Left lung (tissue), 14 donors: ENCODE measurements at places on chromosomes 16 and 17. TPM values are rescaled to one million over a fixed set of nuclear protein-coding genes. Genes with fewer than 3 reads are reported as not detected.
A peak's percentile ranks its signal among the peaks of the same experiment; 100 is the strongest.

Gene DCAKD
- 30.8 TPM for total RNA-seq

- H3K27ac ChIP-seq, result peak overlapping the region; percentile 9
- no peak overlapping the region for H3K4me3 ChIP-seq
- H3K36me3 ChIP-seq, result peaks cover 29% of the 10 kb centered on the region
- no peaks in the 10 kb centered on the region for H3K27me3 ChIP-seq
Measured at GRCh38 chr16:18804540-18804939, 3.2 kb upstream of the ARL6IP1 start.

- H3K27ac ChIP-seq, result no peak overlapping the region
- H3K36me3 ChIP-seq, result no peaks in the 10 kb centered on the region
- DNase-seq, result no peak
- H3K27me3 ChIP-seq, result no peaks in the 10 kb centered on the region
- no peaks in the 10 kb centered on the region for H3K4me1 ChIP-seq
Measured at GRCh38 chr17:31807846-31808245, 51.2 kb downstream of the COPRS start.

DNA sequence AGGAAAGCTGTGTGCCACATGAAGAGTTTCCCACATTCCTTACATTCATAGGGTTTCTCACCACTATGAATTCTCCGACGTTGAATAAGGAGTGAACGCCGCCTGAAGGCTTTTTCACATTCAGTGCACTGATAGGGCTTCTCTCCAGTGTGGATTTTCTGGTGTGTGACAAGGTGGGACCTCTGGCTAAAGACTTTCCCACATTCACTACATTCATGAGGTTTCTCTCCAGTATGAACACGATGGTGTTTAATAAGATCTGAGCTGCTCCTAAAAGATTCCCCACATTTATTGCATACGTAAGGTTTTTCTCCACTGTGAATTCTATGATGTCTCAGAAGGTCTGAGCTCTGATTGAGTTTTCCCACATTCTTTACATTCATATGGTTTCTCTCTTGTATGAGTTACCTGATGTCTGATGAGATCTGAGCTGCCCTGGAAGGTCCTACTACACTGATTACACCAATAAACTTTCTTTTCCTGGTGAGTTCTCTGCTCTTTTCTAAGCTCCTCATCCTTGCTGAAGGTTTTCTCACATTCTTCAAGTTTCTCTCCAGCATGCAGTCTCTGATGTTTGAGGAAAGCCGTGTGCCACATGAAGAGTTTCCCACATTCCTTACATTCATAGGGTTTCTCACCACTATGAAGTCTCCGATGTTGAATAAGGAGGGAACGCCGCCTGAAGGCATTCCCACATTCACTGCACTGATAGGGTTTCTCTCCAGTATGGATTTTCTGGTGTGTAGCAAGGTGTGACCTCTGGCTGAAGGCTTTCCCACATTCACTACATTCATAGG lies 10.0 kb downstream of the ZNF594 start:
- no peak overlapping the region for H3K27ac ChIP-seq
- peaks cover 37% of the 10 kb centered on the region for H3K36me3 ChIP-seq
- no peaks in the 10 kb centered on the region for H3K4me1 ChIP-seq
- H3K4me3 ChIP-seq, result no peak overlapping the region

GRCh38 chr17:44966348-44967025 lies 1.6 kb downstream of the C1QL1 start:
- peaks cover 40% of the 10 kb centered on the region for H3K4me1 ChIP-seq
- no peak for DNase-seq
- H3K4me3 ChIP-seq, result no peak overlapping the region

- no peaks in the 10 kb centered on the region for H3K4me1 ChIP-seq
- DNase-seq, result no peak
- H3K36me3 ChIP-seq, result no peaks in the 10 kb centered on the region
- H3K27me3 ChIP-seq, result no peaks in the 10 kb centered on the region
- no peak overlapping the region for H3K4me3 ChIP-seq
Measured at GRCh38 chr16:66382171-66382965, 15.9 kb downstream of the CDH5 start.

Gene ZDHHC1
- total RNA-seq, result 14.7 TPM

Gene KRTAP1-5
- not detected for total RNA-seq

DNA sequence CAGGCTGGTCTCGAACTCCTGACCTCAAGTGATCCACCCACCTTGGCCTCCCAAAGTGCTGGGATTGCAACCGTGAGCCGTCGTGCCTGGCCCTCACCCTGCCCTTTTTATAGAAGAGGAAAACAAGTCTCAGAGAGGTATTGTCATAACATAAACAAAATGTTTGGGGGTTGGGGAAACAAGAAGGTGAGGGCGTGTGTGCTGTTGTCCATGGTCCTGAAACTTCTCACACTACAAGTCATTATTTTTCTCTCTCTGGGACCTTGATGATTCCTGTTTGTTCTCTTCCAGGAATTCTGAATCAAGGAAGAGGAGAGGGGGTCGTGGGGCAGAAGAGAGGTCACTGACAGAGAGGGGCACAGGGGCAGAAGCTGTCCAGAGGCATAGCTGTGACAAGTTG lies 160.2 kb upstream of the LHX1 start:
- no peak overlapping the region for H3K4me3 ChIP-seq
- H3K27ac ChIP-seq, result no peak overlapping the region
- H3K27me3 ChIP-seq, result no peaks in the 10 kb centered on the region
- H3K36me3 ChIP-seq, result no peaks in the 10 kb centered on the region
- peak; percentile 2 for DNase-seq

- no peaks in the 10 kb centered on the region for H3K36me3 ChIP-seq
- DNase-seq, result peak; percentile 86
- peaks cover 12% of the 10 kb centered on the region for H3K4me1 ChIP-seq
- H3K4me3 ChIP-seq, result no peak overlapping the region
- no peak overlapping the region for H3K27ac ChIP-seq
Measured at GRCh38 chr16:23801378-23801777, 34.4 kb upstream of the PRKCB start.

Gene TMEM235
- not detected for total RNA-seq

GRCh38 chr17:81040791-81041337 lies 5.9 kb downstream of the BAIAP2 start:
- H3K4me3 ChIP-seq, result no peak overlapping the region
- DNase-seq, result no peak
- peaks cover 58% of the 10 kb centered on the region for H3K4me1 ChIP-seq
- no peaks in the 10 kb centered on the region for H3K36me3 ChIP-seq
- H3K27me3 ChIP-seq, result no peaks in the 10 kb centered on the region

DNA sequence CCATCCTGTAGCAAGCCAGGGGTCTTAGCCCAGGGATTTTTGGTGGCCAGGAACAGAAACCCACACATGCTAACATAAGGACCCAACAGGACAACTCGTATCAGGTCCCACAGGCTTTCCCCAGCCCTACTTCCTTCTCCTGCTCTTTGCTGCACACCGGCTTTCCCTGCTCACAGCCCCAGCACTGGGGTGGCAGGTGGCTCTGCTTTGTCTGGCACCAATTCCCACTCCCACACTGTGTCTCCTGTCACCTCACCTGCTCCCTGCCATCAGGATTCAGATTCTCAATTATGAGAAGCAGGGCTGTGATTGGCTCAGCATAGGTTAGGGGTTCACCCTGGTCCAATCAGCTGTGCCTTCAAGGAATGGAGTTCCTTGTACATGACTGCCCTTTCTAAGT lies 94.1 kb downstream of the TMEM132E start:
- no peak overlapping the region for H3K27ac ChIP-seq
- H3K36me3 ChIP-seq, result no peaks in the 10 kb centered on the region
- H3K4me1 ChIP-seq, result no peaks in the 10 kb centered on the region

DNA sequence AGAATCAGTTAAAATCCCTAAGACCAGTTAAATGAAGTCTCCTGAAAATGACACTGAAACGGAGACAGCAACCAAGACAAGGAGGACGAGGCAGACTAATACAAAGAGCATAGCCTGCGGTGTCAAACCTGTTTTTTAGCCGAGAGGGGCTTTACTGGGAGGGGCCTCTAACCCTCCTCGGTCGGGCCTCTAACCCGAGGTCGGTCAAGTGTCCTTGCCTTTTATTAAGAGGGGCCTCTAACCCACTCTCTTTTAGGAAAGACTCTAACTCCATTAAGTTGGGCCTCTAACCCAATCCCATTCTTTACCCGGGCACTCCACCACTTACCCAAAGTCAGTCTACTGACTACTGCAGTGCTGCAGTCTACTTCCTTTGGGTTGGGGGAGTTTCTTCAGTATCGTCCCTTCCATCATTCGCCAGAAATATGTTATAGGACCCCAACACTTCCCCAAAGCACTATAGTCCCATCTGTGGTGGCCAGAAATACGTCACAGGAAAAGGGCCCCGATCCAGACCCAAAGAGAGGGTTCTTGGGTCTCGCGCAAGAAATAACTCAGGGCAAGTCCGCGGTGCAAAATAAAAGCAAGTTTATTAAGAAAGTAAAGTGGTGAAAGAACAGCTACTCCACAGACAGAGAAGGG lies 39.2 kb upstream of the ARL4D start:
- peak overlapping the region; percentile 93 for H3K27ac ChIP-seq
- peak overlapping the region; percentile 52 for H3K4me3 ChIP-seq
- H3K4me1 ChIP-seq, result no peaks in the 10 kb centered on the region

Gene PIMREG
- total RNA-seq, result 4.6 TPM

- H3K27me3 ChIP-seq, result no peaks in the 10 kb centered on the region
- H3K36me3 ChIP-seq, result peaks cover 52% of the 10 kb centered on the region
- no peak for DNase-seq
- no peak overlapping the region for H3K4me3 ChIP-seq
Measured at GRCh38 chr17:81913394-81914102, 2.3 kb upstream of the PCYT2 start.

GRCh38 chr17:80528536-80528935 lies 16.1 kb upstream of the RPTOR start:
- H3K27me3 ChIP-seq, result peaks cover 45% of the 10 kb centered on the region
- no peak for DNase-seq
- H3K4me3 ChIP-seq, result no peak overlapping the region
- no peak overlapping the region for H3K27ac ChIP-seq

Gene FOXK2
- 57.0 TPM for total RNA-seq

DNA sequence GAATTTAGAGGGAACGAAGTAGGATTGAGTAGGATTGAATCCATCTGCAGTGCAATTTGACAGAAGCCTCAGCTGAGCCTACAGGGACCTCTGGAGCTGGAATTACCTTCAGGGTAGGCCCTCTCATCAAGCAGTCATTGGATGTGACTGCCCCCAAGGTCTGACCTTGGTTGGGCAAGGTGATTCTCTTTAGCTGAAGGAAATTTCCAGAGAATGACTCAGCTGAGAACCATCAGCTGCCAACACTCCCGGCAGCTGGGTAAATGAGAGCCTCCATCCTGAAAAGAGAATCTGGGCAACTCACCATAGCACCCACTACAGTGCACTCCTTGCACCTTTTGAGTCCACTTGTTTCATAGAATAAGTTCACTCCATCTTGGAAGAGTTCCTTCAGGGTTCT lies 113.5 kb upstream of the MED13 start:
- no peaks in the 10 kb centered on the region for H3K36me3 ChIP-seq
- no peak for DNase-seq
- no peaks in the 10 kb centered on the region for H3K4me1 ChIP-seq
- H3K27ac ChIP-seq, result no peak overlapping the region

DNA sequence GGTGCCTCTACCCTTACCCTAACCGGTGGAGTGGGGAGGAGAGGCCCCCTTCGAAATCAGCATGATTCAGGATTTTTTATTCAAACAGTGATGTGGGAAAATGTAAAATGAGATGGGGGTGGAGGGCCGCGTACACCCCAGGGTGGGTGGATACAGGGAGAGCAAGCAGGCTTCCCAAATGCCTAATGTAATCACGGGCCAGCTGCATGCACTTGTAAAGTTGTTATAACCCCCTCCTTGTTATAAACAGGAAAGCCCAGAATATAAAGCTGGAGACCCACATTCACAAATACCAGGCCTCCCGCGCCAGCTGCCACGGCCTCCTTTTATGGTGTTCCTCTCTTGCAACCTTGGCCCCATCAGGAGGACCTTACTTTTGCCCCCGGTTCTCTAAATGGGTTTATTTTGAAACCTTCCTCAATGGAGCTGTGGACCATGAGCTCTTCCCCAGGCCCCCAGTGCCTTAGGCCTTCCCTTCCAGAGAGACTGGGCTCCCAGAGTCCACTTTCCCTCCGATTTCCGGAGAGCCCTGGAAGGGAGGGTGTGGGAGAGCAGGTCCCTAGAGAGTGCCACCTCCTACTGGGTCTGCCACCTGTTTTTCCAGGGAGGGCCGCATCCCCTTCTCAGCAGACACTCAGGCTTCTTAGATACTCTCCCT lies 906 bp upstream of the FOXL1 start:
- no peak overlapping the region for H3K4me3 ChIP-seq
- H3K36me3 ChIP-seq, result no peaks in the 10 kb centered on the region
- peaks cover 5% of the 10 kb centered on the region for H3K4me1 ChIP-seq
- peaks cover 46% of the 10 kb centered on the region for H3K27me3 ChIP-seq

Gene FSCN2
- 2.1 TPM for total RNA-seq

- DNase-seq, result no peak
- no peak overlapping the region for H3K4me3 ChIP-seq
- no peaks in the 10 kb centered on the region for H3K36me3 ChIP-seq
- H3K4me1 ChIP-seq, result peaks cover 10% of the 10 kb centered on the region
Measured at GRCh38 chr17:12522743-12523183, 142.9 kb upstream of the MYOCD start.

DNA sequence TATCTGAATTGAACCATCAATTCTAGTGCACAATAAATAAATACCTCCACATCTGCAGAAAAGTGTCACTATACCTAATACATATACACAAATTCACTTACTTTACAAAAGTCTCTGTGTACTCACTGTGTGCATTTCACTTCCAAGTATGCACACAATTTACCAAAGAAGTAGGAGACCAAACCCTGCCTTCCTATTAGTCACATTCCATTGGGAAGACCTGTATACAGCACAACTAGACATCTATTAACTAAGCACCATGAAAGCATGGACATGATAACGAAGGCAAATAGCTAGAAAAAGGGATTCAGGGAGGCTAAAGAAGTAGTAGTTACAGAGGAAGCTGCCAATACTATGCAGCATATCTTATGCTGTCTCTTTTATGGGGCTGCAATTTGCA lies 139.5 kb downstream of the SNX11 start:
- H3K36me3 ChIP-seq, result no peaks in the 10 kb centered on the region
- no peak overlapping the region for H3K4me3 ChIP-seq
- no peak for DNase-seq
- peaks cover 7% of the 10 kb centered on the region for H3K4me1 ChIP-seq
- H3K27ac ChIP-seq, result no peak overlapping the region

DNA sequence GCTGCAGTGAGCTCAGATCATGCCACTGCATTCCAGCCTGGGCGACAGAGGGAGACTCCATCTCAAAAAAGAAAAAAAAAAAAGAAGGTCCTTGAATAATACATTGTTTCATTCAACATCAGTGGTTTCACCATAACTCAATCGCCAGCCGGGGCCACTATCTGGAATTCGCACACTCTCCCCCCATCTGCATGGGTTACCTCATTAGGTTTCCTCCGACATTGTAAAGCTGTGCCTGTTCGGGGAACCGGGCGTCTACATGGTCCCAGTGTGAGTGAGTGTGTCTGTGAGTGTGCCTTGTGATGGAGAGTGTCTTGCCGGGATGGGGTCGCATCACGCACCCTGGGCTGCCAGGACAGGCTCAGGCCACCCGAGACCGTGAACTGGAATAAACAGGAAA lies 16.6 kb upstream of the RBBP6 start:
- H3K4me1 ChIP-seq, result peaks cover 5% of the 10 kb centered on the region
- no peak for DNase-seq
- H3K4me3 ChIP-seq, result no peak overlapping the region
- H3K36me3 ChIP-seq, result no peaks in the 10 kb centered on the region
